ENCODE measurements at places on chromosomes 7 and 10. TPM values are rescaled to one million over a fixed set of nuclear protein-coding genes. Genes with fewer than 3 reads are reported as not detected.

GRCh38 chr10:113947184-113948041, 93.0 kb downstream of the NHLRC2 start:
- peak; percentile 48 for DNase-seq

DNA sequence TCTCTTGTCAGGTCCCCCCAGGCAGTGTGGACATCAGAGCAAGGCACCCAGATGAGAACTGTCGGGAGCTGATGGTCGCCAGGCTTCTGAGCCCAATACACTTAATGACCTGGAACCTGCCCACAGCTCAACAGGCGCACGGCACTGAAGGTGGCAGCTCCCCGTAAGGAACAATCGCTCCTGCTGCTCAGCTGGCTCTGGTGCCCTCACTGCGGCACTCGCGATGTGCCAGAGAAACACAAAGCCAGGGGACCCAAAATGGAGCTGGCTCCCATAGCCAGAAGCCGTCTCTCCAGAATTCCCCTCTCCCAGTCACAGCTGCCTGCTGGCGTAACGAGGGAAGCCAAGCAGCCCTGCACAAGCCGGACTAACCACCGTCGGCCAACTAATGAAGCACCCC, 6.3 kb downstream of the CALN1 start:
- no peak for DNase-seq

GRCh38 chr7:156667110-156667426, 26.5 kb downstream of the RNF32 start:
- DNase-seq, result no peak

- DNase-seq, result no peak
Measured at GRCh38 chr7:5354460-5355232, 69.0 kb downstream of the TNRC18 start.

- no peak for DNase-seq
Measured at GRCh38 chr10:43252166-43252782, 14.6 kb downstream of the RASGEF1A start.

GRCh38 chr10:56920601-56921261, 559.7 kb upstream of the ZWINT start:
- DNase-seq, result no peak

- DNase-seq, result no peak
Measured at GRCh38 chr10:113091920-113092319, 141.9 kb downstream of the TCF7L2 start.

- peak; percentile 87 for DNase-seq
Measured at GRCh38 chr10:116891208-116891607, 41.9 kb downstream of the ENO4 start.

DNA sequence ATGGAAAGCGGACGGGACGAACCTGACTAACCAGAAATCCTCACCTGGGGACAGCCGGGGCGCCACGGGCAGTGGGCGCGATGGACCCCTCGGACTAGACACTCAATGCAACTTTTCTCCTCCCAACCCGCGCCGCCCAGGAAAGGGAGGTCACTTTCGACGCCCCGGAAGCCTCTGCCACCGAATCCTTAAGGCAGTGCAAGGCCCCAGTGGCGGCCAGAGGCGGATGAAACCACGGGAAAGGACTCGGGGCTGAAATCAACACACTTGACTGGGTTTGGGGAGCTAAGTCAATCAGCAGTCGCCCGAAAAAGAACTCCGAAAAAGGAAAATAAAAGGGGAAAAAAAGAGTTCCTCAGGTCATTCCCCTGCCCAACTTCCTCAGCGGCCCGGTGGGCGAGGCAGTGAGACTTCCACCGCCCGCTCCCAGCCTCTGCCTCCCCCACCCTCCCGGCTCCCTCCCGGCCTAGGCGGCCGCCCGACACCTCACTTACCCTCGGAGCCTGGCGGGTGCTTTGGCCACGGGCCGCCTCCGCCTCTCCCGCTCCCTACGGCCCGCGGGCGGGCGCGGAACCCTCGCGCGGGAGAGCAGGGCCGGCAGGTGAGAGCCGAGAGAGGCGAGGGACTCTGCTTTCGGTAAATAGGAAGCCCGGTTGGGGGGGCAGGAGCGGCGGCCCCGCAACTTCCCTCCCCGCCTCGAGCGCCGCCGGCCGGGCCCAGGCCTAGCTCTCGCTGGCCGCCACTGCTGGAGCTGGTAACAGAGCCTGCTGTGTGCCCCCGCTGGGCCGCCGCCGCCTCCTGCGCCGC, 518 bp downstream of the WAPL start:
- DNase-seq, result peak; percentile 49

- no peak for DNase-seq
Measured at GRCh38 chr10:22417736-22418268, 72.5 kb downstream of the SPAG6 start.

- peak; percentile 91 for DNase-seq
Measured at GRCh38 chr7:95199779-95200558, 124.4 kb downstream of the PON1 start.

DNA sequence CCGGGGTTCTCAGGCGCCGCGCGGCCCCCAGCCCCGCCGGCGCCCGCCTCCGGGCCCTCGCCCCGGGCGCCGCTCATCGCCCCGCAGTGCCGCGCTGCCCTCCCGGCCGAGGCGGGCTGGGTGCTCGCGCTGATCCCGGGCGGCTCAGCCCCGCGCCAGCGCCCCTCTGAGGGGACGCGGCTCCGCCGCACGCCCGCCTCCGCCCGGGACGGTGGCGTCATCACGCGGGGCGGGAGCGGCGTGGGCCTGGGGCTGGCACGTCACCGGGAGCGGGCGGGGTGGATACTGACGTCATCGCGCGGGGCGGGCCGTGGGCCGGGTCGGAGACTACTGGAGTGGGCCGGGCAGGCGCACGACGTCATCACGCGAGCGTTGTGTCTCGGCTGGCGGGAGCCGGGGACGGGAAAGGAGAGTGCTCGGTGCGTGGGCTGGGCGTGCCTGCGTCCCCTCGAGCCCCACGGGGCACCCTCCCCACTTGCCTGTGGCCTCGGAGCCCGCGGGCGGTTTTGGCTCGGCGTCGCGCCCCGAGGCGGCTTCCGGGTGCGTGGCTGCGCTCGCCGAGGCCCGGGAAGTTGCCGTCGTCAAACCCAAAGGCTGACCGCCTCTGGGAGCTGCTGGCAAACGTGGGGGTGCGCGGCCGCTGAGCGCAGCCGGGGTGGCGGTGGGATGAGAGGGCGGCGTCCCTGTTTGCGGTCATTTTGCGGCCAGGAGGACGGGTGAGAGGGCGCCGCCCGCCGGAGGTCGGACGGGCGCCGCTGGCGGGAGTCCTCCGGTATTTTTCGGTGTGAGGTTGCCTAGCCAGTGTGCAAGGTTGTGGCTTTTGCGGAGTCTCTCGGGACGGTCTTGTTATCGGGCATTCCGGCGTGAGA, at the start of gene ESYT2:
TSS of gene ESYT2 (minus strand) at position 168 of the 869 bp plus-strand sequence. CDS start at position 77, 91 bp downstream.
- DNase-seq, result peak; percentile 99

DNA sequence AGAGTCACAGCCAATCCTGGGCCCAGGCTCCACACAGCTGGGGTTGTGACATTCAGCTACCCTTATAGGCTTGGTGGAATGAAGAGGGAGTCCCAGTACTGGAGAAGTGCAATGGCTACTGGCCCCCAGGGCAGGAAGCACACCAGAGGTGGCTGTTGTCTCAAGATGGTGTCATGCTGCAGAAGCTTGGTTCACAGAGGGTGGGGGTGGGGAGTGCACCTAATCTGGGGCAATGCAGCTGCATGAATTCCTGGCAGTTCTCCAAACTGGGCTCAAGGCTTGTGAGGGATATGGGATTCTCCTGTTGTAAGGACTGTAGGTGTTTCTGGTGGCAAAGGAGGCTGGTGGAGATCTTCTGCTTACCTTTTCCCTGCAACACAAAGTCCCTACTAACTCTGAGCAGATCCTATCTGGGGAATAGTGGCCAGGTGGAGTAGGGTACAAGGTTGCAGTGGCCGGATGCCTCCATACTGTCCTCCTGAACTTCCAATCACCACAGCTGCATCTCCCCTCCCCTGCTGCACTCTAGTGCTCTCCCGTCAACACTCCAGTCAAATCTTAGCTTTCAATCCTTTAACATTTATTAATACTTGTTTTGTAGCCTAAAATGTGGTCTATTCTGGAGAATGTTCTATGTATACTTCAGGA, 27.4 kb upstream of the PLA2G12B start:
- DNase-seq, result no peak

DNA sequence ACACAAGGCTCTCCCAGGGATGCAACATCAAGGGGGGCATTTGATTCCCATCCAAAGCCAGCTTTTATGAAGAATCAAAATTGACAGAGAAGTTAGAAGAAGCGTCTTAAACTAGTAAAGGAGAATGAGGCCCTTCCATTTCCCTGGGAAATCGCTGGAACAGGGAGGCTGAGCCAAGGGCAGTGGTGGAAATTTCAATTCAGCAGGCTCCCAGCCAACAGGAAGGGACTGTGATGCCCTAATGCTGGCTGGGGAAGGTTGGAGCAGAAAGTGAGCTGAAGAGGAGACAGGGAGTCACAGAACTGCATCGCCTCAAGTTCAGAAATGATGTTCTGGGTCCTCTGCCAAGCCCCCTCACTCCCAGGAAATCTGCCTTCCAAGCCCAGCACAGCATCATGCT, 517.3 kb downstream of the GRID1 start:
- DNase-seq, result no peak

HDAC9 gene
- 22.1 TPM for total RNA-seq

GRCh38 chr10:118955951-118956801, 73.3 kb upstream of the NANOS1 start:
- no peak for DNase-seq

- DNase-seq, result no peak
Measured at GRCh38 chr7:36455646-36456045, 66.0 kb downstream of the ANLN start.

- DNase-seq, result peak; percentile 71
Measured at GRCh38 chr7:47669178-47669891, 87.4 kb upstream of the TNS3 start.

GRCh38 chr10:106582291-106582690, 582.2 kb downstream of the SORCS1 start:
- no peak for DNase-seq

GRCh38 chr10:62178568-62178967, 90.1 kb downstream of the RTKN2 start:
- no peak for DNase-seq

ASL gene
- 57.2 TPM for total RNA-seq

DNA sequence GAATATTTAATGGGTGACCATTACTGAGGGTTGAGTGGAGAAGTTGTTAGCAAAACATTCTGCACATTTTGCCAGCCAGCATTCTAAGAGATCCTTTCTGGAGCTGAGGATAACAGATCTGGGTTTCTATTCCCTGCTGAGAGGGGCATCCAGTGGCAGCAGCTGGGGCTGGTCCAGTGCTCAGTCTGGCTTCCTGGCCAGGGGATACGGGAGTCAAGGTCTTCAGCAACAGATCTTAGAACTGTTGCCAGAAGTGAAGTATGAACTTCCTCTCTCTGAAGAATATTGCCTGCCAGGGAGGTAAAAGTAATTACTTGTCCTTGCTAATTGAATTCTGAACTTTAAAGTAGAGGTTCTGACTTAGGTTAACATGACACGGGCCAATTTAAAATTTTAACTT, 568.4 kb downstream of the REEP3 start:
- DNase-seq, result no peak

GRCh38 chr10:98510412-98510995, 63.8 kb upstream of the HPS1 start:
- no peak for DNase-seq

DNA sequence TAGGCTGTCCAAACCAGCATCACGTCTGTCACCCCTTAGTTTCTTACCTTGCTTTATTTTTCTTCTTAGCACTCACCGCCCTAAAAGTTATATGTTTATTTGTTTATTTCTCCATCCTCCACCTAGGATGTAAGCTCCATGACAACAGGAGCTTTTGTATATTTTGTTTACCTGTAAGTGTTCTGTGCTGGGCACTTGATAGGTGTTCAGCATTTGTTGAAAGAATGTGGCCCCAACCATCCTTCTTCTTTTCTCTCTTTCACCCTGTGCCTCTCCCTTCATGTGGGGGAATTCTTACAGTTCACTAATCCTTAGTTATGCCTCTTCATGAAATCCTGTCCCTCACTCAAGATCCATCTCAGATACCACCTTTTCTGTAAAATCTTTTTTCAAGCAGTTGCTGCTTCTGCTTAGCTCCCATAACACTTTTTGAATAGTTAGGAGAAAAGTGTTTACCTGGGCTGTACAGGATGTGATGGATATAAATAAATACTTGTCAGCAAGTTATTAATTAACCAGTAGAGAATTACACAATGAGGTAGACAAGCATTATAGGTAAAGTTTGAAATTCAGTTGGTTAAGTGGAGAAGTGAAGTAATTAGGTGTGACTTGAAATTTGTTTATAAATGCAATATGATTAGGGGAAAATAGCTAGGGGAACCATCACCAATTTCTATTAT, 9.7 kb downstream of the AHR start:
- DNase-seq, result no peak

DNA sequence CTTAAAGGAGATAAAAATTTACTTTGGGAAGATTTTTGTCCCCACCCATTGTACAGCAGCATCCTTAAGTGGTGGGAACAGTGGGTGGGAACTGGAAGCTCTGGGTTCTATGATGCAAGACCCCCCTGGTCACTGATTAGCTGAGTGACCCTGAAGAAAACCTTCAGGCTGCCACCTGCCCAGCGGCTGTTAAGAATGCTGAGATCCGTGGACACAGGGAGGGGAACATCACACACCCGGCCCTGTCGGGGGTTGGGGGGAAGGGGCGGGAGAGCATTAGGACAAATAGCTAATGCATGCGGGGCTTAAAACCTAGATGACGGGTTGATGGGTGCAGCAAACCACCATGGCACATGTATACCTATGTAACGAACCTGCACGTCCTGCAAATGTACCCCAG, 14.5 kb downstream of the CARD11 start:
- DNase-seq, result no peak

GRCh38 chr7:126780993-126781392, 471.7 kb downstream of the GRM8 start:
- no peak for DNase-seq
